ENCODE measurements at places on chromosomes 16 and 17. TPM values are rescaled to one million over a fixed set of nuclear protein-coding genes. Genes with fewer than 3 reads are reported as not detected.

The RILP gene
- 17.1 TPM for total RNA-seq

The CDRT15L2 gene
- not detected for total RNA-seq

The FOXN1 gene
- not detected for total RNA-seq

The TLCD2 gene
- total RNA-seq, result 1.3 TPM

The HGS gene
- 187 TPM for total RNA-seq

The ABCA6 gene
- total RNA-seq, result 0.23 TPM

The ENPP7 gene
- not detected for total RNA-seq

The TOM1L2 gene
- 22.9 TPM for total RNA-seq

The FKBP10 gene
- 109 TPM for total RNA-seq

The STARD3 gene
- total RNA-seq, result 49.8 TPM

The KCNG4 gene
- total RNA-seq, result not detected

The FOXL1 gene
- 1.7 TPM for total RNA-seq

The ZNF597 gene
- 1.0 TPM for total RNA-seq

The KCNAB3 gene
- 2.9 TPM for total RNA-seq

The NACA2 gene
- not detected for total RNA-seq

The CTF1 gene
- 0.09 TPM for total RNA-seq

The ADAM11 gene
- 2.4 TPM for total RNA-seq

The SMPD3 gene
- total RNA-seq, result 0.10 TPM
